ENCODE measurements at places on chromosomes 3 and 15. TPM values are rescaled to one million over a fixed set of nuclear protein-coding genes. Genes with fewer than 3 reads are reported as not detected.

- H3K36me3 ChIP-seq, result no peaks in the 10 kb centered on the region
- H3K4me1 ChIP-seq, result peaks cover 21% of the 10 kb centered on the region
- H3K27ac ChIP-seq, result peak overlapping the region; percentile 74
- H3K27me3 ChIP-seq, result no peaks in the 10 kb centered on the region
Measured at GRCh38 chr3:33114622-33115023, 809 bp downstream of the CRTAP start.

DNA sequence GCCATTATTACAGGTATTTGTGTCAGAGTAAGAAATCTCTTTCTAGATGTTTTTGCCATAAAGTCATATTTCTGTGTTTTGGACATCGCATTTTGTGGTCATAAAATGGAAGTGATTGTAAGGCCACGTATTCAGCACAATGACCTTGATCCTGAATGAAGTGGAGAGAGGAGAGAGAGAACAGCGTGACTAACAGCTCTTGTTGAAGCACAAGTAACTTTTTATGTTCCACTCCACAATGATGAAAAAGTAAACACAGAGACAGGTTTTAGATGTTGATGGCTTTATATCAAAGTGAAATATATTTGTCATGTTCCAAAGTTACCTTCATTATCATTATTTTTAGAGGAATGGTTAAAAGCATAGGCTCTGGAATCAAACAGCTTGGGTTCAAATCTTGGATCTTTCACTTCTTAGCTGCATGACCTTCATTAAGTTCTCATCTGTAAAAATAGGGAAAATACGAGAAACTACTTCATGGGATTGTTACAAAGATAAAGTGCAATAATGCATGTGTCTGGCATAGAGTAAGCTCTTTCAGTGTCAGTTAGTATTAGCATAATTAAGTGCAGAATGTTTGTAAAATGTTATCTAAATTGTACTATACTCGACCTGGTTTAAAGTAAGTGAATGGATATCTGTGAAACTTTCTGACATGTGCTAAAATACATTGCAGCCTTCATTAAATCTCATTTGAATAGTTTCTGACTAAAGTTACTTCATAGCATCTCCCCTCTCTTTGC, 341.5 kb upstream of the DNAJC19 start:
- no peak overlapping the region for H3K4me3 ChIP-seq
- no peak overlapping the region for H3K27ac ChIP-seq
- no peaks in the 10 kb centered on the region for H3K36me3 ChIP-seq
- DNase-seq, result no peak
- H3K4me1 ChIP-seq, result peaks cover 29% of the 10 kb centered on the region
- H3K27me3 ChIP-seq, result no peaks in the 10 kb centered on the region

DNA sequence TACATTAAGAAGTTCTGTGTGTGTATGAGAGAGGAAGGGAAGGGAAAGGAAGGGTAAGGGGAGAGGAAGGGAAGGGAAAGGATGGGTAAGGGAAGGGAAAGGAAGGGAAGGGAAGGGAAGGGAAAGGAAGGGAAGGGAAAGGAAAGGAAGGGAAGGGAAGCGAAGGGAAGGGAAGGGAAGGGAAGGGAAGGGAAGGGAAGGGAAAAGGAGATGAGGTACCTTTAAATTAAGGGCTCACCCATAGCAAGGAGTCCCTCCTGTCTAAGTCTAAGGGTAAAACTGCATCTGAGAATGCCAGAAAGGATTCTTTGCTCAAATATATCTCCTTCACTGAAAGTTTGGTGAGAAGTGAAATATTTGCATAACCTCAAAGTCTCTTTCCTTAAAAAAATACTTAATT, 572.1 kb upstream of the ADAMTS9 start:
- H3K36me3 ChIP-seq, result no peaks in the 10 kb centered on the region
- no peaks in the 10 kb centered on the region for H3K4me1 ChIP-seq
- H3K27me3 ChIP-seq, result no peaks in the 10 kb centered on the region
- no peak overlapping the region for H3K27ac ChIP-seq

- no peak overlapping the region for H3K4me3 ChIP-seq
- DNase-seq, result no peak
- no peak overlapping the region for H3K27ac ChIP-seq
- H3K27me3 ChIP-seq, result no peaks in the 10 kb centered on the region
Measured at GRCh38 chr15:40192942-40193341, 32.1 kb downstream of the BUB1B start.

- H3K27ac ChIP-seq, result no peak overlapping the region
- no peaks in the 10 kb centered on the region for H3K36me3 ChIP-seq
- no peaks in the 10 kb centered on the region for H3K27me3 ChIP-seq
Measured at GRCh38 chr15:45993072-45993471, 358.2 kb downstream of the SQOR start.

- H3K27me3 ChIP-seq, result no peaks in the 10 kb centered on the region
- no peak overlapping the region for H3K4me3 ChIP-seq
- no peak overlapping the region for H3K27ac ChIP-seq
Measured at GRCh38 chr3:172557515-172558220, 34.4 kb upstream of the TNFSF10 start.

GRCh38 chr3:132758740-132759139, 36.5 kb upstream of the NPHP3 start:
- no peaks in the 10 kb centered on the region for H3K36me3 ChIP-seq
- no peak overlapping the region for H3K4me3 ChIP-seq
- no peaks in the 10 kb centered on the region for H3K27me3 ChIP-seq
- no peak for DNase-seq
- no peak overlapping the region for H3K27ac ChIP-seq

- H3K4me3 ChIP-seq, result no peak overlapping the region
- no peak overlapping the region for H3K27ac ChIP-seq
- DNase-seq, result no peak
- no peaks in the 10 kb centered on the region for H3K36me3 ChIP-seq
- no peaks in the 10 kb centered on the region for H3K27me3 ChIP-seq
Measured at GRCh38 chr3:112460519-112461195, 38.6 kb downstream of the BTLA start.

- DNase-seq, result no peak
- H3K4me3 ChIP-seq, result no peak overlapping the region
- peaks cover 34% of the 10 kb centered on the region for H3K4me1 ChIP-seq
Measured at GRCh38 chr15:59290295-59291212, 82.1 kb downstream of the MYO1E start.

- peak; percentile 3 for DNase-seq
- H3K27me3 ChIP-seq, result no peaks in the 10 kb centered on the region
- no peak overlapping the region for H3K4me3 ChIP-seq
- no peaks in the 10 kb centered on the region for H3K36me3 ChIP-seq
Measured at GRCh38 chr3:21188459-21188858, 562.6 kb downstream of the ZNF385D start.

DNA sequence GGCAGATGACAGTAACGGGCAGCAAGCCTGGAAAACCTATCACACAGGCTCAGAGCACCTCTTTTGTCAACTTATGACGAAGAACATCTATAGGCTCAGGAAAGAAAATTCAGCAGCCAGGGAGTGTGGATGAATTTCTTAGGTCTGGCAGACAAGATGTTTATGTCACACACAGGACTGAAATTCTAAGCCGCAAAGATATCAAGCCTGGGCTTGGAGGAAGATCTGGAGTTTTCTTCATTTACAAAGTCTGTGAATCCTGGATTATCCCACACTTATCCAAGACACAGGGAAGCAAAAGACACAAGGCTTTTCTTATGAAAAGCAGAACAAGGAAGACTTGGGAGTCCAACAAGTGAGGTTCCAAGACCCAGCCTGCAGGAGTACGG, 23.4 kb upstream of the CHCHD6 start:
- no peak overlapping the region for H3K4me3 ChIP-seq
- DNase-seq, result no peak
- H3K4me1 ChIP-seq, result peaks cover 28% of the 10 kb centered on the region
- H3K27ac ChIP-seq, result no peak overlapping the region
- peaks cover 52% of the 10 kb centered on the region for H3K27me3 ChIP-seq

GRCh38 chr3:71172951-71173350, 410.6 kb downstream of the FOXP1 start:
- DNase-seq, result no peak
- H3K4me1 ChIP-seq, result peaks cover 15% of the 10 kb centered on the region
- no peaks in the 10 kb centered on the region for H3K27me3 ChIP-seq
- H3K27ac ChIP-seq, result peak overlapping the region; percentile 2
- no peak overlapping the region for H3K4me3 ChIP-seq

- no peaks in the 10 kb centered on the region for H3K4me1 ChIP-seq
- no peak overlapping the region for H3K27ac ChIP-seq
- no peaks in the 10 kb centered on the region for H3K36me3 ChIP-seq
- H3K27me3 ChIP-seq, result no peaks in the 10 kb centered on the region
Measured at GRCh38 chr15:50872832-50873426, 35.6 kb upstream of the AP4E1 start.

- no peaks in the 10 kb centered on the region for H3K36me3 ChIP-seq
- no peak overlapping the region for H3K27ac ChIP-seq
- H3K27me3 ChIP-seq, result no peaks in the 10 kb centered on the region
- peaks cover 41% of the 10 kb centered on the region for H3K4me1 ChIP-seq
- H3K4me3 ChIP-seq, result no peak overlapping the region
Measured at GRCh38 chr15:98667521-98668179, 19.3 kb downstream of the IGF1R start.

DNA sequence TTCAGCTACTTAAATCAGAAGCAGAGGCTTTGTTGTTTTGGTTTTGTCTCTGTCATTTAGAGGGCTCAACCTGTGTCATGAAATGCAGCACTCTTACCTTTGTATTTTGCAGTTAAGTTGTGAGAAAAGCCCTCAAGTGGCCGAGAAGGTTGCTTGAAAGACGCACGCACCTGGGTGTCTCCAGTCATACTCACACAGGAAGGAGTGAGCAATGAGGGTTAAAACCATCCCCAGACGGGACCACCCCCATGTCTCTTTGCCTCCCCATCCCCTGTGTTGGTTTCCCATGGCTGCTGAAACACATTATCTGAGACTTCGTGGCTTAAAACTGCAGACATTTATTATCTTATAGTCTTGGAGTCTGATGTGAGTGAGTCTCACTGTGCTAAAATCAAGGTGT, 376.1 kb upstream of the CFAP20DC start:
- no peak overlapping the region for H3K27ac ChIP-seq
- H3K36me3 ChIP-seq, result no peaks in the 10 kb centered on the region
- H3K4me1 ChIP-seq, result no peaks in the 10 kb centered on the region
- no peak for DNase-seq

GRCh38 chr3:119494597-119494996, 3.8 kb upstream of the TIMMDC1 start:
- H3K4me3 ChIP-seq, result no peak overlapping the region
- peaks cover 7% of the 10 kb centered on the region for H3K4me1 ChIP-seq
- peaks cover 3% of the 10 kb centered on the region for H3K36me3 ChIP-seq

GRCh38 chr15:66679061-66679656, 22.9 kb upstream of the SMAD6 start:
- no peaks in the 10 kb centered on the region for H3K27me3 ChIP-seq
- H3K4me1 ChIP-seq, result peaks cover 14% of the 10 kb centered on the region
- no peaks in the 10 kb centered on the region for H3K36me3 ChIP-seq
- peak overlapping the region; percentile 30 for H3K27ac ChIP-seq

DNA sequence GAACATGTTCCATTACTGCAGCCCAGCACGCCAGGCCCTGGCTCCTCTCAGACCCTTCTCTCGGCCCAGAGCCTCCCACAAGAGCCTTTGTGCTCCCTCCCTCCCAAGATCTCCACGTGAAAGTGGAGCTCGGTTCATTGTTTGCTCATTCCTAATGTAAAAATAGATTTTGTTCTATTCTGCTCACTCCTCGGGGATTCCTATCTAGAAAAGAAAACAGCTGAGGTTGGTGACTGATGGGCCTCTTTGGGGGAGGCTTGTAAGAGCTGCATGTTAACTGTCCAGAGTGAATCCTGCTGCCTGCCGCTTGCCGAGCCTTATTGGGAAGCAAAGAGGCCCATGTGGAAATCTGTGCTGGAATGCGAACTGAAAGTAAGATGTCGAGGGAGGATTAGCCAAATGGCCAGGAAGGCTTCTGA, 267.1 kb downstream of the LRTM1 start:
- no peak overlapping the region for H3K27ac ChIP-seq
- H3K4me3 ChIP-seq, result no peak overlapping the region
- H3K4me1 ChIP-seq, result peaks cover 15% of the 10 kb centered on the region
- no peaks in the 10 kb centered on the region for H3K27me3 ChIP-seq
- no peaks in the 10 kb centered on the region for H3K36me3 ChIP-seq

- H3K27ac ChIP-seq, result no peak overlapping the region
- H3K4me1 ChIP-seq, result no peaks in the 10 kb centered on the region
- no peak for DNase-seq
- no peaks in the 10 kb centered on the region for H3K27me3 ChIP-seq
- H3K36me3 ChIP-seq, result no peaks in the 10 kb centered on the region
- H3K4me3 ChIP-seq, result no peak overlapping the region
Measured at GRCh38 chr3:148158210-148158609, 539.5 kb upstream of the AGTR1 start.

- peak; percentile 29 for DNase-seq
- H3K27ac ChIP-seq, result no peak overlapping the region
Measured at GRCh38 chr3:105516972-105517371, 150.3 kb downstream of the ALCAM start.

DNA sequence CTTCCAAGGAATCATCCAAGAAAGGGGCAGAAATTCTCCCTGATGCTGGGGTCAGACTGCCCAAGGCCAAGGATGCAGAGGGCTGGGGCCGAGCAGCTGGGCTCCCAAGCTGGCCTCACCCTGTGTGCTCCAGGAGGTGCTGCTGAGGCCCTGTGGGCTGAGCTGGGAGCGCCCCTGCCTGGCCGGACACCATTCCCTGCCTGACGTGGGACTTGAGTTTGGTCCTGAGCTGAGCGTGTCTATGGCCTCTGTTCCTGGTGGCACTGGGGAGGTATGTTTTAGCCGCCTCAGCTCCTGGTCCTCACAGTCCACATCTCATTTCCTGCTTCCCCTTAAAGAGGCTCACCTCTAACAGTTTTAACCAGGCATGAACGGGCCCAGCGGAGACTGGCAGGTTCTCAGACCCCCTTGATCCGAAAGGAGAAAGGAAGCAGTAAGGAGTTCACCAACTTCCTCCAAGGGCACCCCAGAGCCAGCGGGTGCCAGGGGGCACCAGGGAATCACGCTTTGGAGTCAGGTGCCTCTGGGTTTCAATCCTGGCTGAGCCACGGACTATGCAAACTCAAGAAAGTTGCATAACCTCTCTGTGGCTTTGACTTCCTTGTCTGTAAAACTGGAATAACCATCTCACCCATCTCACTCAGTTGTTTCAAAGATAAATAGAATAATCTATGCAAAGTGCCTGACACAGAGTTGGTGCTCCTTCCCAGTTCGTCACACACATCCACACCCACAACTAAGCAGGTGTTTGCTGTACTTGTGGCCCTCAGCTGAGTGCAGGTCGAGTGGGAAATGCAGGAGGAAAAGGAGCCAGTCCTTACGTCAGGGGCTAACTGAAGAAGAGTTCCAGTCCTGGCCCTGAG, 48.6 kb downstream of the SLC12A8 start:
- peak; percentile 43 for DNase-seq
- no peaks in the 10 kb centered on the region for H3K27me3 ChIP-seq
- no peaks in the 10 kb centered on the region for H3K36me3 ChIP-seq
- H3K4me1 ChIP-seq, result peaks cover 18% of the 10 kb centered on the region
- no peak overlapping the region for H3K27ac ChIP-seq

Gene MUSTN1
- total RNA-seq, result 2.0 TPM

Gene GPR15
- total RNA-seq, result not detected

Gene TRIP4
- 17.3 TPM for total RNA-seq

Gene CCDC39
- total RNA-seq, result 3.3 TPM

Gene TLR9
- total RNA-seq, result not detected

Gene DNAH12
- 0.02 TPM for total RNA-seq

Gene IL5RA
- total RNA-seq, result not detected

Gene TF
- total RNA-seq, result 0.77 TPM

Gene OSBPL10
- 5.1 TPM for total RNA-seq

Gene GRK7
- total RNA-seq, result not detected

Gene FBXW12
- total RNA-seq, result 0.82 TPM

Gene FES
- total RNA-seq, result 11.7 TPM

Gene TGFBR2
- 7.3 TPM for total RNA-seq

Gene ABI3BP
- total RNA-seq, result not detected

Gene EXOSC7
- total RNA-seq, result 86.6 TPM

All from neural progenitor cell (in vitro differentiated cells).